ENCODE measurements at places on chromosomes 6 and 20.
A peak's percentile ranks its signal among the peaks of the same experiment; 100 is the strongest.

GRCh38 chr6:136968837-136969236 is 46.7 kb downstream of the SLC35D3 start:
- no peak for DNase-seq

- no peak for DNase-seq
Measured at GRCh38 chr20:62586799-62587198, 55.5 kb upstream of the SLCO4A1 start.

- no peak for DNase-seq
Measured at GRCh38 chr6:166599205-166599604, 12.7 kb upstream of the RAMACL start.

- DNase-seq: no peak
Measured at GRCh38 chr6:98471444-98471843, 362.9 kb upstream of the POU3F2 start.

DNA sequence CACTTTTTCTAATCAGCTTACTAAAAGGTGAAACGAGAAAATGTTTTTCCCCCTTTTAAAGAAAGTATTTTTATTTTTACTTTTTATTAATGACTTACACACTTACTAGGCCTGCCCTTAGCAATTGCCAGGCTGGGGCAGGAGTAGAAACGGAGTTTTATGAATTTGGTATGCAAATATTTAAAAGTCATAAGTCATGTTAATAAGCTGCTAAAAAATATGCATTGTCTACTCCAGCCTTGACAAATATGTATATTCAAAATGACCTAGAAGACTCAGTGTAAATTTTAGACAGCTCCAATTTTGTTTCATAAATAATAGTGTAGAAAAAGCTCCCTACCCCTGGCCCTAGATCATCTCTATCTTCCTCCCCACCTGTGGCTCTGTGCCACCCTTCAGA is 17.5 kb upstream of the TGM6 start:
- DNase-seq: no peak

GRCh38 chr20:8388707-8389106 is 256.6 kb downstream of the PLCB1 start:
- DNase-seq: no peak

- DNase-seq: no peak
Measured at GRCh38 chr6:109790131-109790530, 99.0 kb downstream of the FIG4 start.

- DNase-seq: no peak
Measured at GRCh38 chr20:23517719-23518118, 26.8 kb downstream of the CST8 start.

- DNase-seq: no peak
Measured at GRCh38 chr20:47703748-47704147, 81.5 kb downstream of the SULF2 start.

DNA sequence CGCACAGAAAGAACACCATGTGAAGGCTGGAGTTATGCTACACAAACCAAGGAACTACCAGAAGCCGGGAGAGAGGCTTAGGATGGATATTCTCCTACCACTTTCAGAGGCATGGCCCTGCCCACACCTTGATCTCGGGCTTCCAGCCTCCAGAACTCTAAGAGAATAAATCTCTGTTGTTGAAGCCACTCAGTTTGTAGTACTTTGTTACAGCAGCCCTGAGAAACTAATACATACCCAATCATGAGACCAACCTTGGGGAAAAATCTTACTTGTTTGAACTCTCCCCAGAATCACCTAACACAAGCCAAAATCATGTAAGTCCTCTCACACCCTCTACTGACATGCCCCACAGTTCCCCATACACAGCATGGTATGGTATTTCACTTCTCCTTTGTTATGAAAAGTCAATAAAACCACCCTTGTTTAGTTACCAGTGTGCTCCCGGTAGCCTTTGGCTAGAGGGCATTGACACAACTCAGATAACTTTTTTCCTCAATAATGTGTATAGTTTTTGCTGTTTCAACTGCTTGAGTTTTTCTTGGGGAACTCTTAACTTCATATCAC is 40.7 kb upstream of the SLC2A12 start:
- no peak for DNase-seq

DNA sequence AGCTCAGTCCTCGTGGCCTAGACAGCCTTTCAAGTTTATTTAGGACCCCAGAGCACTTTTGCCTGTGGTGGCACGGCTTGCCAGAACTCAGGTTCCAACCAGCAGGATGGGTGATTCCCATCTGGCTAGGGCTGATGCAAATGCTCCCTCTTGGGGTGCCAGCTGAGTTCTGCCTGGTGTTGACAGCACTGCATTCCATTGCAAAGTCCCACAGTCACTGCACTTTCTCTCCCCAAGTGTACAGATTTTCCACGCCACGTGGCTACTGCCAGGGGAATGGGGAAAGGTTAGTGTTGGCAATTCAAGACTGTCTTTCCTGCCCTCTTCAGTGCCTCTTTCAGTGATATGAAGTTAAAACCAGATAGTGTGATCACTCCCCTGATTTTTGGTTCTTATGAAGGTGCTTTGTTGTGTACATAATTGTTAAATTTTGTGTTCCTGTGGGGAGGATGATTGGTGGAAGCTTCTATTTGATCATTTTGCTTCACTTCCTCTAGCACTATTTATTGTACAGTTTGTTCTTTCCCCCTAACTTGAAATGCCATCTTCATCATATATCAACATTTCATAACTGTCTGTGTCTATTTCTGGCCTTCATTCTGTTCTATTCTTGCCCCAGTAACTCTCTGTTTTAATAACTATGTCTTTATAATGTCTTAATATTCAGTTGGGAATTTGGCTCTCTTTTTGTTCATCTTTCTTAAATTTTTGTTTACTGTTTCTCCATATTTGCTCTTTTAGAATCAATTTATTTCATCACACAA is 86.2 kb downstream of the CFAP61 start:
- no peak for DNase-seq

DNA sequence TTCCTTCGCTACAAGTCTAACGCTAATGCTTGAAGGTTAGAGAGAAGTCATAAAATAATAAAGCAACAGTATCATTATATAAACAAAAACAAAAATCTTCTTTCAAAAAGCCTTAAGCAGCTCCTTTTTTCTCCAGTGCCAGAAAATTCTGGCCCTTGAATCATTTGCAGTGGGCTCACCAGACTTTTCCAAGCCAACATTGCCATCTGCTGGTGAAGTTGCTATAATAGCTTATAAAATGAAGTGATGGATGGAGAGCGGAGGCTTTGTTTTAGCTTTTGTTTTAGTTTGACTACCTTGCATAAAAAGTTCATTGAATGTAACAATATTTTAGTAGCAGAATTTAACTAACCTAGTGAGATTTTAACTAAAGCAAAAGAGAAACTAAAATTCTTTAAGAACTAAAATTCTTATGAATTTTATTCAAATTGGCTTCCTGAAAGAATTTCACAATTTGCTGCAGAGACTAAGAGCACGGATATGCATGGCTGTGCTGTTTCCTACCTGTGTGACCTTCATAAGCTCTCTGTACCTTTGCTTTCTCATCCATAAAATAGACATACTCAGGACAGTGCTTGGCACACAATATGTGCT is 44.8 kb upstream of the SLC2A12 start:
- DNase-seq: peak; percentile 64

GRCh38 chr6:116444092-116444491 is 17.1 kb upstream of the CALHM6 start:
- no peak for DNase-seq

- DNase-seq: no peak
Measured at GRCh38 chr20:19078448-19079373, 133.7 kb upstream of the SLC24A3 start.

DNA sequence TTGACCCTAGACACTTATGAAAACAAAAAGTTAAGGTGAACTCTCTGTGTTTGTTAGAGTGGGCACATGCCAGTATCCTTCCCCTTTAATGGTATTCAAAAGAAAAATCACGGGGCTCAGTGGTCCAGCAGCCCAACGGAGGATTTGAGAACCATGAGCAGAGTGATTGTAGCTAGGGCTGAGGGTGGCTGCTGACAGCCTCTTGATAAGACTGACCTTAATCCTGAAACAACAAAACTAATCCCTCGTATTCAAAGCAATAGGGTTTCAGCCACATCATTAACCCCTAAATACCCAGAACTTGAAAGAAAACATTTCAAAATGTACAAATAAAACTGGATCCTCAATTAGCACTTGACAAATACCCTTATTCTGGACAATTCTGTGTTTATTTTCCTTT is 95.1 kb downstream of the SNAP25 start:
- DNase-seq: no peak

GRCh38 chr20:55103188-55103587 is 627.8 kb downstream of the DOK5 start:
- DNase-seq: no peak

GRCh38 chr6:8335381-8335780 is 100.0 kb downstream of the SLC35B3 start:
- DNase-seq: no peak

DNA sequence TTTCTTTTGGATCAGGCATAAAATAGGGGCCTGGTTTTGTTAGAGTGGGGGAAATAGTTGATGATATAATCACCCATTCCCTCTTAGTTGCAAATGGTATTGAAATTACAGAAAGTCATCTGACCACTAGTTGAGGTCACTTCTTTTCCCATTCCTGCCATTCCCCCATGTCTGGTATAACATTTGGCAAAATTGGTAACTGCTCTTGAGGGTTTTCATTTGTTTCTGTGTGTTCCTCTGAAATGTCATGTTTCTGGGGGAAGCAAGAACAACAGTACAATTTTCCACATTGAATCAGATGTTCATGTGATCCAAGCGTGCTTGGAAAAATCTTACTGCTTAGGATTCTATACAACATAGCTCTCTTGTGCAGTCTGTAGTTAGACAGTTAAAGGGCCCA is 7.3 kb downstream of the AIG1 start:
- no peak for DNase-seq

DNA sequence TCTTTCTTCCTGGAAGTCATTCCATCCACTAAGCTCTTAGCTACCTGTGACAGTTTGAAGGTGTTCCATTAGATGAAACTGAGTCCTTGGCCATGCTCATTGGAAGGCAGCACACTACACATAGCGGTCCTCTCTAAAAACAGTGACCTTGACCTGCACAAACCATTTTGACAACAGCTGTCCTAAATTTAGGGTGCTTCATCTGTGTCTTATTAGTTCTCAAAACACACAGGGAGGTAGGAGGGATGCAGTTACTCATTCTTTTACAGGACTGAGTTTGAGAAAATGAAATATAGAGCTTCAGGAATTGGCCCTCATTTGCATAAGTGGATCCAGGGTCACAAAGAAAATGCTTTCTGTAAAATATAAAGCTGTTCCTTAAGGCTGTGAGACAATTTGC is 20.4 kb upstream of the MAP3K4 start:
- no peak for DNase-seq

- DNase-seq: no peak
Measured at GRCh38 chr6:157625111-157625510, 197.9 kb upstream of the SNX9 start.

DNA sequence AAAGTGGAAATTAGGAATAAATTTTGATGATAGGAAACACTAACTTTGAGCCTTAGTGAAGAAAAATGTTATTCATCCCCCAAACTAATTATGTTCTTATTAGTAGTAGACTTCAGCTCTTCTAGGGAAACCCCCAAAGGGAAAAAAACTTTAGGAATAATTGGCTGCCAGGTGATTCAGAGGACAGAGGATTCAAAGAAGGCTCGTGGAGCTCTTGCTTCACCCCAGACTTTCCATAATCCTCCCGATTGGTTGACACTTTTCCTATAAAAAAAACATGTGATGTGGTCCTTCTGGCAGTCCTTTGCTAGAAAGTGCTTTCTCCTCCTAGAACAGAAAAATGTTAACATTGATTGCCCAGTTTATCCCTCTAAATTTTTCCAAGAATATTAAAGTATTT is 5.6 kb upstream of the CCDC170 start:
- DNase-seq: no peak

- no peak for DNase-seq
Measured at GRCh38 chr6:142489722-142490610, 188.2 kb downstream of the ADGRG6 start.

DNA sequence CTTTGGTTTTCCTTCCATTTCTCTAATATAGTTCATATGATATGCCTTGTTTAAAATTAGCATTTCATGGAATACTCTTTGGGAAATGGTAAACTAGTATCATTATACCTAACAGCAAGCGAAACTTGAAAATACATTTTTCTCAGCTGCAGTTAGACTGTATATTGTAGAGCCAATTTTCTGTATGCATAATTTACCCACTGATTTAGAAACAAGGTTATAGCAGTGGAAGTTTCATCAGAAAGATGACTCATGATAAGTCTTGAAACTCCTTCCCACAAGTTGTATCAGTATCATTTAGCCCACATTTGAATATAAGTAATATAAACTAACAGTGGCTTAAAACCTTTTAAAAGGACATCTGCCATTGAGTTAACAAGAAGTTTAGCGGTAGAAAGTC is 164.8 kb upstream of the BMP5 start:
- no peak for DNase-seq

DNA sequence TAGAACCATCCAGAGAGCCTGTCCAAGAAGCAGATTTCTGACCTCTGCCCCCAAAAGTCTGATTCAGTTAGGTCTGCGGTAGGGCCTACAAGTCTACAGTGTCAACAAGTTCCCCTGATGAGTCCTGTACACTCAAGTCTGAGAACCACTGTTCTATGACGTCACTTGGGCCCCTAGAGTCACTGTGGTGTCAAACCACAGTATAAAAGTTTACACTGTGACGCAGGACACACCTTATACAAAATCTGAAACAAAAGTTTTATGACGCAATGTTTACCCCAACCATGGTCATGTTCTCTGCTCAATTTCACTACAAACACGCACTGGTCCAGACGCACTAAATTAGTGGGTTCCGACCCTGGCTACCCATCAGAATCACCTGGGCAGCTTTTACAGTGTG is 17.9 kb downstream of the SLA2 start:
- no peak for DNase-seq

GRCh38 chr6:25486550-25486949 is 165.5 kb upstream of the SCGN start:
- no peak for DNase-seq

DNA sequence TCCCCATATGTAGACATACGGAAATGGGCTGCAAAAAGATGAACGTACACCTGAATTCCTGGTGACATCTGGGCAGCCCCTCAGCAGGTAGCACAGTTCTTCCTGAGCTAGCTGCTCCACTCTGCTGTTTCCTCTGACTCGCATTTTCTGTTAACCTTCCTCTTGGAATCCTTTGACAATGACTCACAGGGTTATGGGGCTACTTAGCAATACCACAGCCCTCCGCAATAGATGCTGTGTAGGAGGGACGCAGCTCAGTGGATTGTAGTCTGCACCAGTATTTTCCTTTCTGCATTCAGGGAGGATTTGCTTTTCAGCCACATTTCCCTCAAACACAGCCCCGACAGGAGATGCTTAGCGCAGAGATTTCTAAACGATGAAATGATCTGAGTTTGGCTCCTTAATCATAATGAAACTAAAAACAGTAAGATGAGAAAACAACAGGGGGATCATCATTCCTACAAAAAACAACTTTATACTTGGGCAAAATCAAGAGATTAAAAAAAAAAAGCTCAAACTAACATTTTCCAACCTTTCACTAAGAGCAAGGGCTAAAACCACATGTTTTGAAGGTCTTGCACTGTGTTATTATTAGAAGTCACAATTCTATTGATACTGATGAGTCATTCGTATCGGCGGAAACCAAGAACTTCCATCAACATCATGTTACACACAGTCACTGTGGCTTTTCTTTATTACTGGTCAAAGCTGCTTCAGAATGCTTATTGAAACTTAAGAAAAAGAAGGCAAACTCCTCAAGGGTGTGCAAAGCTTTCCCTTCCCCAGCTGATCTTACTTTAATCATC is 12.2 kb downstream of the BACH2 start:
- peak; percentile 40 for DNase-seq

All from activated T-cell treated with anti-CD3 and anti-CD28 coated beads for 4 hours (primary cell).